Stimulated activated CD4-positive, alpha-beta T cell treated with anti-CD3 and anti-CD28 coated beads, TNF-alpha, amount 100 ng/mL, for 4 hours (primary cell): ENCODE measurements at places on chromosomes 1 and 21.

GRCh38 chr1:190908246-190908645 lies 430.6 kb upstream of the BRINP3 start:
- DNase-seq = no peak

DNA sequence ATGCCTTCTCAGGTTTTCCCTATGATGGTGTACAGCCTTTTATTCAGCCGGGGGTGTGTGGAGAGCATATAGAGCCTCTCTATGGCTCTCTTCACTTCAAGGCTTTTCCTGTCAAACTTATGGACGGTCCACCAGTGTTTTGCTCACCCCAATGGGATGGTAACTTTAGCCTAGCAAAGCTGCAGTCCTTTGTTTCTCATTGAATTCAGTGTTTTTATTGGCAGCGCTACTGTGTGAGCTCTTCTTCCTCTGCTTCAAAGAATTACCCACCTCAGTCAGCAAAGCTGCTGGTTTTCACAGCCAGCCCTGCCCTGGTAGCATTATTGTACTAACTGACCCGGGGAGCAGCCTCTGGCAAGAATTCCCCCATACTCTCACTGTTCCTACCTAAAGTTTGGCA lies 145.3 kb upstream of the RRP15 start:
- no peak for DNase-seq

DNA sequence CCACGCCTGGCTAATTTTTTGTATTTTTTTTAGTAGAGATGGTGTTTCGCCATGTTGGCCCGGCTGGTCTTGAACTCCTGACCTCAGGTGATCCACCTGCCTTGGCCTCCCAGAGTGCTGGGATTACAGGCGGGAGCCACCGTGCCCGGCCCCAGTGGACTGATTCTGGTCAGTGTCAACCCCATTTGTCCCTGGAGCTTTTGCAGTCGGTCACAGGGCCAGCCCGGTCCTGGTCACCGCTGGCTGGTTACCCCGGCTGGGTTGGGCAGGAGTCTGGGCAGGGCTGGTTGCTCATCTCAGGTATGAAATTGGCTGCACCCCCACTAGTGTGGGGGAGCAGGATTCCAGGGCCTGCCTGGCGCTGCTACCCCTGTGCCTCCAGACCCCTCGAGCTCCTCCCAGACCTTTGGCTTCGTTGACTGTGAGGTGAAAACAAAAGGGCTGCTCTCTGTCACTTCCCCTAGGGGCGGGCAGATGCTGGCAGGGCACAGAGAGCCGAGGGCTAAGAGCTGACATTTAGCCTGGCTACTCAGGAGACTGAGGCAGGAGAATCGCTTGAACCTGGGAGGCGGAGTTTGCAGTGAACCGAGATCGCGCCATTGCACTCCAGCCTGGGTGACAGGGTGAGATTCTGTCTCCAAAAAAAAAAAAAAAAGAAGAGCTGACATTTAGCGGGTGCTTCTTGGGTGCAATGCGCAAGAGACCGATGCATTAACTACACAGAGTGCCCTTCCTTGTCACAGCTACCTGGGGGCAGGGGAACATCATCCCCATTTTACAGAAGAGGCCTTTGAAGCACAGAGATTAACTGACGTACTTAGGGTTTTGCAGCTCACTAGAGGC lies 10.6 kb downstream of the TNFRSF1B start:
- no peak for DNase-seq

GRCh38 chr1:31761883-31762282 lies 2.3 kb downstream of the ADGRB2 start:
- DNase-seq = no peak

DNA sequence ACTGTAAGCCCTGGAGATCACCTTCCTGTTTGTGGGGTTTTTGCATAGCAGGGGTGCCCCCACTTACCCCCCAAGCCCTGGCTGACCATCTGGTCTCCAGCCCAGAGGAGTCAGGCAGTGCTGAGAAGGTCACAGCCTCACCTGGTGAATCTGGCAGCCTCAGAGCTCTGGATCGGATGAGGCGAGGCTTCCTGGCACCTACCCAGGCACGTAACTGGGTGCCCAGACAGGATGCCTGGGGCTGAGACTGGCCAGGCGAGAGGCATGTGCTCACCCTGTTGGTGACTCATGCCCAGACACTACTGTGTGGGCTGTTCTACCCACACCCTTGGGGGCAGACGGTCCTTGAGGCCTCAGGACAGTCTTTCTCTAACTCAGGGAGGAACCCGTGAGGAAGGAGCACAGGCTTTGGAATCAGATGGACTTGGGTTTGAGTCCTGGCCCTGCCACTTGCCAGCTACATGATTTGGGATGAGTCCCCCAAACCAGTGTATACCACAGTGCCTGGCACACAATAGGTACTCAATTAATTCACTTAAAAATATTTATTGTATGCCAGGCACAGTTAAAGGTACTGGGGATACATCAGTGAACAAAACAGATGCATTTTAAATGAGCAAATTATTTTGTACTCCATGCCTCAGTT lies 15.1 kb upstream of the PADI3 start:
- DNase-seq = no peak

DNA sequence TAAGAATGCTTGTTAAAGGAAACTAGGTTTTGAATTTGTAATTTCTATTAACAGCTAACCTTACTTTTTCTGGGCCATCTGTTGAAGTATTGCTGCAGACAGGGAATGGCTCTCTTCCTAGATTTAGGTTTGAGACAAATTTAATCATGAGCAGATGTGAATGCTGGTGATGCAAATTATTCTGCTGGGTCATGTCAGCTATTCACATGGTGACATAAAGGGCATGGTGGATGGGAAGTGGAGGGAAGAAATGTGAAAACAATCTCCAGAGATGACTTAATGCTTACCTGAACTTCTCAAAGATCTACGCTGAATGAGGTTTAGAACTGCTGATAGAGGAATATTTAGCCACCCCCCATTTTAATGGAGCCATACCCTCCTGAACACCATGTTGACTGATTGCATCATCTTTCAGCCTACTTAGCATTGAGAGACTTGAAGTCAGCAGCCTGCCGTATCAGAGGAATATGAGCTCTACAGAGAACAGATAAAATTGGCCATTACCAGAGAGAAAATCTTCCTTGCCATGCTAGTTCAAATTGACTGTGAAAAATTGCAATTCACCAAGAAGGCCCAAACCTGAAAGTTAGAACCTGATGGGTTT lies 138.8 kb downstream of the HHAT start:
- no peak for DNase-seq

DNA sequence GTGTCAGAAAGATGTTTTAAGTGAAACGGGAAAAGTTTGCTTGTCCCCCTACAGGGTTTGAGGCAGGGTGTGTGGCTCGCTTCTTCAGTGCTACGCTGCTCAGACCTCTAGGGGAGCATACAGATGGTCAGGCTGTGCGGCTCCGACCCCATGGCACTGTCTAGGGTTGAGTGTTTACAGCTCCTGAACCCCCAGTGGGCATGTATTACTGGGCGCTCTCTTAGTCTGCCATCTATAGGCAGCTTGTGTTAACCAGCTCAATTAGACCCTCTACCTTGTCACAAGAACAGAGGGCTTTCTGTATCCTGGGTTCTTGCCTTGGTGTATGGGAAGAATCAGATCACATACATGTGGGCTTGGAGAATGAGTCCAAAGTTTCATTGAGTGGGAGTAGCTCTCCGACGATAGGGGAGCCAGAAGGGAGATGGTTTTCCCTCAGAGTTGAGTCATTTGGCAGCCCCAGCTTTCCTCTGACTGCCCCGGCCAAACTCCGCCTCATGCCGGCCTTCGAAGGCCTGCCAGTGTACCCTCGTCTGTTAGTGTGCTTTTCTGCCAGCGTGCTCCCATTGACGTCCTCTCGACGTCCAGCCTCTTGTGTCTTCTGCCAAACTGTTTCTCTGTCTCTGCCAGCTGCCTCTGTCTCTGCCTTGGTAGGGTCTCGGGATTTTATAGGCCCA lies 38.6 kb upstream of the ADGRL4 start:
- DNase-seq = no peak

GRCh38 chr1:84693005-84693404 lies 2.7 kb upstream of the SSX2IP start:
- DNase-seq = no peak

DNA sequence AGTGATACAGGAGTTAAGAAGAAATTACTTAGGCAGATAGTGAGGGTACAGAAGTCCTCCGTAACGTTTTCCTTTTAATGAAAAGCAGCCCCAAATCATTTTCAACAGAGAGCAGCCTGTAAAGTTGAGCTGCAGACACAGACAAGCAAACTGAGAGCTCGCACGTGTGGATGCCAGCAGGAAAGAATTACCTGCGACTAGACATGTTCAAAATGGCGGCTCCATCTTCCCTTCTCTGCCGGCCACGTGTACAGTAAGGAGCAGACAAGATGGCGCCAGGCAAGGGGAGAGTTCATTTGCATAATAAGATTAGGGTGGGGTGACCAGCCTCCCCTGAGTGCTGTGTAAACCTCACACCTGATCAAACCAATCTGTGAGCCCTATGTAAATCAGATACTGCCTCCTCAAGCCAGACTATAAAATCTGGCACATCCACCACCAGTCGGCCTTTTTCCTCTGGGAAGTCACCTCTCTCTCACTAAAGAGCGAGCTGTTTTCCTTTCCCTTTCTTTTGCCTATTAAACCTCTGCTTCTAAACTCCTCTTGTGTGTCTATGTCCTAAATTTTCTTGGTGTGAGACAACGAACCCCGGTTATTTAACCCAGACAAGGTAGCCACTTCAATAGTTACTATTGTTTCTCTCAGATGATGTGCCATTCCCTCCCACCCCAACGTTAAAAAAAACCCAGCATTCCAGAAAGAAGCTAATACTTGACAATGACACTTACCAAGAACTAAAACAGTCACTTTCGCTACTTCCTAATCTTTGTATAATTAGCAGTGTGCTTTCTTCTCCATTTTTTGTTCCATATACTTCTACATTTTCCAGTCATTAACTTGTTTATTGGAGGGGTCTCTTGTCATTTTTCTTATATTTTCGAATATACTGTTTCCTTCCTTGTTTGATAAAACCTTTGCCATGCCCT lies 27.4 kb downstream of the DUSP10 start:
- DNase-seq = no peak
